Activated CD4-positive, alpha-beta T cell treated with anti-CD3 and anti-CD28 coated beads for 48 hours (primary cell): ENCODE measurements at places on chromosomes 5 and 9.

DNA sequence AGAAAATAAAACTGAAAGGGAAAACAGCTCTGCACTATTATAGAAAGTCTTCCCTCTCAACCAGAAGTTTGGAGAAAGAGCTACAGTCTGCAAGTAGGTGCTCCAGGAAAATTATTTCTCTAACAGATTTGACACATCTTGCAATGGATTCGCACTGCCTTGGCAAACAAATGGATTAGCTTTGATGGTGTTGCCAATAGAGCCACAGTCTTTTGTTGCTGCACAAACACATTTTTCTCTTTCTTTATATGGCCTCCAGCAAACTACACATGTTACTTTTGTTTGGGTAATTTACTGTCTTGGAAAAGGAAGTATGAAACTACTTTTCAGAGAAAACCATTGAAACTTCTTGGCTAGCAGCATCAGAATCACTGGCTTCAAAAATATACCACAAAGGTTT is 523.1 kb downstream of the EFNA5 start:
- DNase-seq, result no peak

DNA sequence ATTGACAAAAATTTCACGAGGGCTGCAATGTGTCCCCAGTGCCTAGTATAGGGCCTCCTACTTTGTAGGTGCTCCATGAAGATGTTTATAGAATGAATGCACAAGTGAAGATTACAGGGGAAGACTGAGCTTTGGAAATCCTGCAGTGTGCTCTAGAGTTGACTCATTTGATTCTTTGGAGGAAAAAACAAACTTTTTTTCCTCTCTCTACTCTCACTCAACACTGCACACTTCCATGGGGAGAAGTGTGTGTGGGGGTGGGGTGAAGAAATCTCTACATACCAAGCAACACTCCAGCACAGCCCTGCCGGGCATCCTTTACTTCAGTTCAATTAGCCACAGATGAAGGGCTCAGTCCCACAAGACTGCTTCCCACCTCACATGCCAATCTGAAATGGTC is 49.4 kb upstream of the KLF9 start:
- DNase-seq, result no peak

DNA sequence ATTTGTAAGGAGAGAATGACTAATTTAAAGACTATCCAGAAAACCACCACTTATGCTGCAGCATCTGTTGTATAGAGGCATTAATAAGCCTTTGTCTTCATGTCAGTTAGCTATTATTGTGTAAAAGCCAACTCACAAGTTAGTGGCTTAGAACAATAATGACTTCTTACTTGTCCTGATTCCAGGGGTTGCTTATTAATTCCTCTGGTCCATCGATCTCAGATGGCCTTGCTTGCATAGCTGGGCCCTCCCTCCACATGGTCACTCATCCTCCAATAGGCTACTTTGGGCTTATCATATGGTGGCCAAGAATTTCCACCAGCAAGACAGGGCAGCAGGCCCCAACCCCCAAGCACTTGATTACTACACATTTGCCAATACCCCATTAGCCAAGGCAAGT is 44.5 kb upstream of the STK32A start:
- DNase-seq, result no peak

GRCh38 chr9:91162311-91162710 is 199.4 kb downstream of the AUH start:
- DNase-seq, result peak; percentile 59

GRCh38 chr9:134724912-134725604 is 83.5 kb downstream of the COL5A1 start:
- DNase-seq, result no peak

- peak; percentile 23 for DNase-seq
Measured at GRCh38 chr9:129183495-129184218, 5.6 kb upstream of the IER5L start.

DNA sequence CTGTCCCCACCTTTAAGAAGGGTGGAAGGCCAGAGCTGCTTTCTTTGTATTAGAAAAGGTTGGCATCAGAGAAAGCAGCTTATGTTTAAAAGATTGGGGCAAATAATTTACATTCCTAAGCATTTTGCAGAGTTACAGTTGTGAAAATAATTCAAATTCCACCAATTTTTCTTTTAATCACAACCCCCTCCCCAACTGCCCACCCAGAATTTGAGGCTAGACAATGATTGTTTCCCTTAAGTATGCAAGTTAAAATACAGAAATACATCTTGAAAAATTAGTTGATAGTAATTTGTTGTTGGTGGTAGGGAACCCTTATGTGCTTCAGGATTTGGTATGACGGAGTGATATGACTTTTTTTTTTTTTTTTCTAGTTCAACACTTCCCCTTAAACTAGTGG is 133.0 kb downstream of the ZSWIM6 start:
- no peak for DNase-seq

- DNase-seq, result no peak
Measured at GRCh38 chr9:129073404-129073803, 7.5 kb upstream of the DOLPP1 start.

DNA sequence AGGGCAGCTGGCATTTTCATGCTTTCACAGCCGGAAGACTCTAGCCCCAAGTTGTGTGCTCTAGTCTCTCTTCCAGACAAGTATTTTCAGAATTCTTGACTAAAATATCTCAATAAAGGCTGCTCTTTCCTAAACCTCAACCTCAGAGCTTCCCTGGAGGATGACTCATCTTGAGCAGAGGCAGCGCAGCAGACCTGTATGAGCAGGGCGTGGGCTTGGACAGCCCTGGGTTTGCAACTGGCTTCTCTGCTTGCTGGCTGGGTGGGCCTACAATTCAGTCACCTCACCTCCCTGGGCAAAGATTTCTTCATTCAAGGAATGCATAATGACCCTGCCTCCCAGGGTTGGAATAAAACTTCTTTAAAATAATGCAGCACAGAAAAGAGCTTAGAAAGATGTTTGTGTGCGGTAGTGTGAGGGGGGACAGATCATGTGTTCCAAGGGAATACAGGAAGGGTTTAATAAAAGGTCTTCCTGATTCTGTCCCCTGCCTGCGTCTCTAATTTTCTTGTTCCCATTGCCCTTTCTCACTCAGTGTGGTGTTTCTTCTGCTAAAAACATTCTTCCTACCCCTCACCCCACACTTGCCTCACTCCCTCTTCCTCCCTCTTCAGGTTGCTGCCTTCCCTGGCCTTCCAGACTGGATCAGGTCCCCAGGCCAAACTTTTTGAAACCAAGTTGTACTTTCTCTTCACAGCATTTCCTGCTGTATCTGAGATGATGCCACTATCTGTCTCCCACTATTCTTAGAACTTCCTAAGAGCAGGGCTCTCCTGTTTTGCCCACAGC is 39.4 kb upstream of the MAP1B start:
- DNase-seq, result no peak
